ENCODE measurements at places on chromosomes 13 and 19. TPM values are rescaled to one million over a fixed set of nuclear protein-coding genes. Genes with fewer than 3 reads are reported as not detected.

DNA sequence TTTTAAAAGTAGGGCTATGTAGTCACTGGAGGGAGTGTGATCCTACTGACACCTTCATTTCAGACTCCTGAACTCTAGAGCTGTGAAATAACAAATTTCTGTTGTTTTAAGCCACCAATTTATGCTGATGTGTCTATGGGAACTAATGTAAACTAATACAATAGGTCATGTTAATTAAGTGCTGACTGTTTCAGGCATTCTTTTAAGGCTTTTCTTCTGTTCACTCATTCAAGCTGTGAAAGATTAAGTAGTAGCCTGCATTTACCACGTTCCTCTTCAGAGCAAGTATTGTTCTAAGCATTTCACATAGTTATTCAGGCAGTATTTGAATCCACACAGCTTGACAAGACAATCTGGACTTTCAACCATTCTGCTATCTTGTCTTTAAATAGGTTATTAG, 1135.0 kb downstream of the SLITRK1 start:
- H3K27ac ChIP-seq: no peak overlapping the region
- no peaks in the 10 kb centered on the region for H3K36me3 ChIP-seq
- no peaks in the 10 kb centered on the region for H3K27me3 ChIP-seq
- DNase-seq: no peak
- H3K4me3 ChIP-seq: no peak overlapping the region
- H3K4me1 ChIP-seq: no peaks in the 10 kb centered on the region

DNA sequence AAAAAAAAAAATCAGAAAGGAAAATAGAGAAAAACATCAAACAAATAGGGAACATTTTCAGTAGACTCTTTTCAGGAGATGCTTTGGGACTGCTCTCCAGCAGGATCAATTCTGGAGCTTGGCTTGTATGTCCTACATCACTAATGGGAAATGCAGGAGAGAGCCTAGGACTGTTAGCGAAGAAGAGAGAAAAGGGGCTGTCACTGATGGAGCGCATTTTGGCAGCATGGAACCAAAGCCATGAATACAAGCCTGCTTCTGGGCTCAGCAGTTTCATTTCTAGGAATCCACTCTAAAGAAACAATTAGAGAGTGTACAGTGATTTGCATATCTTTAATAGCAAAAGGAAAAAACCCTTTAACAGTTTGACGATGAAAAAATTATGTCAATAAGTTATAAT, 203.9 kb downstream of the NUFIP1 start:
- no peaks in the 10 kb centered on the region for H3K36me3 ChIP-seq
- no peak overlapping the region for H3K4me3 ChIP-seq
- H3K27ac ChIP-seq: no peak overlapping the region
- H3K4me1 ChIP-seq: no peaks in the 10 kb centered on the region
- DNase-seq: no peak

- H3K4me1 ChIP-seq: no peaks in the 10 kb centered on the region
- no peaks in the 10 kb centered on the region for H3K27me3 ChIP-seq
- H3K4me3 ChIP-seq: no peak overlapping the region
- H3K27ac ChIP-seq: no peak overlapping the region
- DNase-seq: no peak
Measured at GRCh38 chr13:43315522-43315921, 292.1 kb downstream of the DNAJC15 start.

POU2F2 gene
- 1.5 TPM for total RNA-seq

DNA sequence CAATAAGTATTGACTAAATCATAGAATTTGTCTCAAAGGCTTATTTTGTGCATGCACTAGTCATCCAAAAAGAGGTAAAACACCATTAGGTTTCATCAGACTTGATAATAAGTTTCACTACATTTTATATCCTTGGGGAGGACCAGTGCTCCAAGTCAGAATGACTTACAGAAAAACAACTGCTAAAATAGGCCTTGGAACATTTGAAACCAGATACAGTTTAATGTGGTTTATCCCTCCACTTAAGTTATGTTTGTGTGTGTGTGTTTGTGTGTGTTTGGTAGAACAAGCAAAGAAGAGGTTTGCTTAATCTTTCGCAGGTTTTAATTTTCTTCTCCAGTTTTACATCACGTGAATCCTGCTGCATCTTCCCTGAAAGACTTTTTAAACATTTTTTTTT, 570.9 kb downstream of the PCDH9 start:
- no peaks in the 10 kb centered on the region for H3K4me1 ChIP-seq
- no peak overlapping the region for H3K27ac ChIP-seq
- no peaks in the 10 kb centered on the region for H3K36me3 ChIP-seq
- no peaks in the 10 kb centered on the region for H3K27me3 ChIP-seq
- no peak overlapping the region for H3K4me3 ChIP-seq

DNA sequence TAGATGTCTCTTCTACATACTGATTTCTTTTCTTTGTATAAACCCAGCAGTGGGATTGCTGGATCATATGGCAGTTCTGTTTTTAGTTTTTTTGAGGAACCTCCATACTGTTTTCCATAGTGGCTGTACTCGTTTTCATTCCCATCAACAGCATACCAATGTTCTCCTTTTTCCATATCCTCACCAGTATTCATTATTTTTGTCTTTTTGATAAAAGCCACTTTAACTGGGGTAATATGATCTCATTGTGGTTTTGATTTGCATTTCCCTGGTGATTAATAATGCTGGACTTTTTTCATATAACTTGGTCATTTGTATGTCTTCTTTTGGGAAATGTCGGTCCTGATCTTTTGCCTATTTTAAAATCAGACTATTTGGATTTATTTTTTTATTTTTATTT, 108.5 kb downstream of the PAN3 start:
- no peak overlapping the region for H3K4me3 ChIP-seq
- no peaks in the 10 kb centered on the region for H3K27me3 ChIP-seq
- no peak overlapping the region for H3K27ac ChIP-seq
- no peaks in the 10 kb centered on the region for H3K36me3 ChIP-seq
- DNase-seq: no peak

LILRB5 gene
- total RNA-seq: 1.3 TPM

NUDT15 gene
- 11.9 TPM for total RNA-seq

DNA sequence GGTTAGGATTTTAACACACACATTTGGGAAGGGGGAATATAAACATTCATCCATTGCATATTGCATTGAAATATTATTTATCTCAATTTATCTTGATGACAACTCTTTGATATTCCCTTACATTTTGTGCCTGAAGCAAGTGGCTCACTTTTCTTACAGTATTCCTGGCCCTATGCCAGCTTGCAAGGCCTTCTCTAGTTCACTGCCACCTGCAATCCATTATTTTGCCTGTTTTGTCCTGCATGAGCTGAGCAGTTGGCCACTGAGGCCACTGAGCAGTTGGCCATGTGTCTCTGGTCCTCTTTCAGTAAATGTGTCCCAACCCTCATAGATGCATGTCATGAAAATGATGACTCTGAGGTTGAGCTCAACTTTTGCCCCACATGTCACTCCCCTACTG, 49.8 kb downstream of the CBY2 start:
- no peak for DNase-seq
- H3K27me3 ChIP-seq: no peaks in the 10 kb centered on the region
- H3K27ac ChIP-seq: no peak overlapping the region

DNA sequence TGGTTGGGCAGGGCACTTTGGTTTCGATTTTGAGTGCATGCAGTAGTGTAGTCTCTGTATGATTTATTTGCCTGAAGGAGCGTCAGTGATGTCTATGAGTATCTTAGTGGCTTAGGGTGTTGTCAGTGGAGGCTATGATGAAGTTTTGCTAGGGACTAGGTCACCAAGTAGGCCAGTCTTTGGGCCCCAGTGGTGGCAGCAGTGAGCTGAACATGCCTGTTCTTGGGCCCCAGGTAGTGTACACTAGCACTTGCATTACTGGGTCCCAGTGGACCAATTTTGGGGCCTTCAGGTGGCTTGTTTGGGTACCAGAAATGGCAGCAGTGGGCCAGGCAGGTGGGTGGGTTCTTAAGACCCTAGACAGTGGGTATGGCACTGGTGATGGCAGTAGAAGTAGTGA, 598.7 kb upstream of the SPRY2 start:
- DNase-seq: no peak
- H3K4me1 ChIP-seq: no peaks in the 10 kb centered on the region
- H3K27ac ChIP-seq: no peak overlapping the region
- H3K36me3 ChIP-seq: no peaks in the 10 kb centered on the region
- no peak overlapping the region for H3K4me3 ChIP-seq

DNA sequence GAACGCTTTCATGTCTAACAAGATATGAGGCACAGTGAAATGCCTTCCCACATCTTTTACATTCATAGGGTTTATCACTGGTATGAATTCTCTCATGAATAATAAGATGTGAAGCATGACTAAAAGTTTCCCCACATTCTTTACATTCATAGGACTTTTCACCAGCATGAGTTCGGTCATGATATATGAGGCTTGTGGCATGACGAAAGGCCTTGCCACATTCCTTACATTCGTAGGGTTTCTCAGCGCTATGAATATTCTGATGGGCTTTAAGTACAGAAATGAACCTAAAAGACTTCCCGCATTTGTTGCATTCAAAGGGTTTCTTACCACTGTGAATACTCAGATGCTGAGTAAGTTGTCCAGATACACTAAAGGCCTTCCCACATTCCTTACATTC, 21.3 kb downstream of the ZNF607 start:
- H3K4me1 ChIP-seq: no peaks in the 10 kb centered on the region
- no peaks in the 10 kb centered on the region for H3K27me3 ChIP-seq
- H3K27ac ChIP-seq: no peak overlapping the region
- H3K4me3 ChIP-seq: no peak overlapping the region
- H3K36me3 ChIP-seq: peaks cover 14% of the 10 kb centered on the region

- no peaks in the 10 kb centered on the region for H3K4me1 ChIP-seq
- no peaks in the 10 kb centered on the region for H3K27me3 ChIP-seq
- H3K27ac ChIP-seq: no peak overlapping the region
- no peaks in the 10 kb centered on the region for H3K36me3 ChIP-seq
- DNase-seq: no peak
- no peak overlapping the region for H3K4me3 ChIP-seq
Measured at GRCh38 chr13:77599351-77599750, 63.8 kb downstream of the SCEL start.

DNA sequence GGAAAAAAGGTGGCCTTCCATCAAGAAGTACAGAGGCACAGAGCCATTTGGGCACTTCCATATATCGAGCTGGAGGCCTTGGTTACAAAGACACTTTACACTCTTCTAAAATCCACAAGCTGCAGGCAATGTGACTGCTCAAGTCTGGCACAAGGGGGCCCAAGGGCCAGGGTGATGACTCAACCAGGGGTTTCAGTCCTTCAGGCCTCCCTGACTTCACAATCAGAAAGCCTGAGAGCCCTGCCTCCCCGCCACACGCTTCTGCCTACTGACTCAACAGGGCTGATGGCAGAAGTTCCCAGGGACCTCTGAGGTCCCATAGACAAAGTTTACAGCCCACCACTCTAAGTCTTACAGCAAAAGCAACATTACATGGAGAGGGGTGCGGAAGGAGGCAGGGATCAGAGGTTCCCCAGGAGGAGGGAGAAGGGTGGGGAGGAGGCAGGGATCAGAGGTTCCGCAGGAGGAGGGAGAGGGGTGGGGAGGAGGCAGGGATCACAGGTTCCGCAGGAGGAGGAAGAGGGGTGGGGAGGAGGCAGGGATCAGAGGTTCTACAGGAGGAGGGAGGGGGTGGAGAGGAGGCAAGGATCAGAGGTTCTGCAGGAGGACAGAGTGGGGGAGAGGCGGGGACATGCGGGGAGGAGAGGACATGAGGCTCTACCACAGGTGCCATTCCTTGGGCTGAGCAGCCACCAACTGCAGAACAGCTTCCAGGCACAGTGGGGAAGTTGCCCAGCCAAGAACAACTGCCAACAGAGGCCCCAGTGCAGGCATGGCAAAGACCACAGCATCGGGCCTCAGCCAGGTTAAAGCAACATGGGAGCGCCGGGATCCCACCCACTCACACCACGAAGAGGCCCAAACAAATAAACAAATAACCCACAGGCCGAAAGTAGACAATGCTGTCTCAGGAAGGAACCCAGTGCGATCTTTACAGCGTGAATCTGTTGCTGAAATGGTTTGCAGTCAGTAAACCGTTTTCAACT, 52.0 kb downstream of the SLC7A1 start:
- no peaks in the 10 kb centered on the region for H3K27me3 ChIP-seq
- H3K36me3 ChIP-seq: no peaks in the 10 kb centered on the region
- no peak for DNase-seq
- H3K4me1 ChIP-seq: no peaks in the 10 kb centered on the region

CBLC gene
- total RNA-seq: 0.42 TPM

SULT2A1 gene
- not detected for total RNA-seq

SULT2B1 gene
- total RNA-seq: 0.09 TPM

GRCh38 chr19:10138879-10139795, 19.4 kb upstream of the EIF3G start:
- H3K27me3 ChIP-seq: no peaks in the 10 kb centered on the region
- no peak overlapping the region for H3K27ac ChIP-seq
- peaks cover 96% of the 10 kb centered on the region for H3K36me3 ChIP-seq

DNA sequence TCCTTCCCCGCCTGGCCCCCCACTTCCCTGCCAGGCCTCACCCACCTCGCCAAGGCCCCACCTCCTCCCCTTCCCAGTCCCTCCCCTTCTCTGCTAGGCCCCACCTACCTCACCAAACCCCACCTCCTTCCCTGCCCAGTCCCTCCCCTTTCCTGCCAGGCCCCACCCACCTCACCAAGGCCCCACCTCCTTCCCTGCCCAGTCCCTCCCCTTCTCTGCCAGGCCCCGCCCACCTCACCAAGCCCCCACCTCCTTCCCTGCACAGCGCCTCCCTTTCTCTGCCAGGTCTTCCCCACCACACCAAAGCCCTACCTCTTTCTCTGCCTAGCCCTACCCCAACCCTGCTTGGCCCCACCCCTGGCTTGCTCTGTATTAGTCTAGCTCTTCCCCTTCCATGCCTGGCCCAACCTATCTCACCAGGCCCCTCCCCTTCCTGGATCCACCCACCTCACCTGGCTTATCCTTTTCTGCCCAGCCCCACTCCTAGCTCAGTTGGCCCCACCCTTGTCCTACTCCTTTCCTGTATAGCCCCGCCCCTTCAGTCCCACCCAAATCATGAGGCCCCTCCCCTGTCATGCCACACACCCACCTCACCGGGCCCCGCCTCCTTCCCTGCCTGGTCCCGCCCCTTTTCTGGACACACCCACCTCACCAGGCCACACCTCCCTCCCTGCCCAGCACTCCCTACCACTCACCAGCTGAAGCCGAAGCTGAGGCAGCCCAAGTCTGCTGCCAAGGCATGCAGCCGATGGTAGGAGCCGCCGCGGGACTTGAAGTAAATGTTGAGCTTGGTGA, 16.2 kb downstream of the CERS1 start:
- DNase-seq: no peak
- no peaks in the 10 kb centered on the region for H3K36me3 ChIP-seq
- H3K4me3 ChIP-seq: no peak overlapping the region
- no peaks in the 10 kb centered on the region for H3K4me1 ChIP-seq

GRCh38 chr13:47233734-47234133, 336.9 kb upstream of the HTR2A start:
- H3K4me3 ChIP-seq: no peak overlapping the region
- DNase-seq: no peak
- no peak overlapping the region for H3K27ac ChIP-seq

PEAK3 gene
- total RNA-seq: 0.05 TPM

PTGIR gene
- total RNA-seq: 3.4 TPM

PRDX2 gene
- 202 TPM for total RNA-seq

GRCh38 chr13:106685143-106685542, 117.2 kb upstream of the ARGLU1 start:
- peak overlapping the region; percentile 79 for H3K27ac ChIP-seq
- no peak overlapping the region for H3K4me3 ChIP-seq
- H3K27me3 ChIP-seq: no peaks in the 10 kb centered on the region
- no peak for DNase-seq
- no peaks in the 10 kb centered on the region for H3K4me1 ChIP-seq
- H3K36me3 ChIP-seq: no peaks in the 10 kb centered on the region

Measured in thymus (tissue), 14 donors.